ENCODE measurements at places on chromosomes 7 and 10.

- DNase-seq: no peak
Measured at GRCh38 chr10:100966887-100967286, 2.4 kb upstream of the SEMA4G start.

DNA sequence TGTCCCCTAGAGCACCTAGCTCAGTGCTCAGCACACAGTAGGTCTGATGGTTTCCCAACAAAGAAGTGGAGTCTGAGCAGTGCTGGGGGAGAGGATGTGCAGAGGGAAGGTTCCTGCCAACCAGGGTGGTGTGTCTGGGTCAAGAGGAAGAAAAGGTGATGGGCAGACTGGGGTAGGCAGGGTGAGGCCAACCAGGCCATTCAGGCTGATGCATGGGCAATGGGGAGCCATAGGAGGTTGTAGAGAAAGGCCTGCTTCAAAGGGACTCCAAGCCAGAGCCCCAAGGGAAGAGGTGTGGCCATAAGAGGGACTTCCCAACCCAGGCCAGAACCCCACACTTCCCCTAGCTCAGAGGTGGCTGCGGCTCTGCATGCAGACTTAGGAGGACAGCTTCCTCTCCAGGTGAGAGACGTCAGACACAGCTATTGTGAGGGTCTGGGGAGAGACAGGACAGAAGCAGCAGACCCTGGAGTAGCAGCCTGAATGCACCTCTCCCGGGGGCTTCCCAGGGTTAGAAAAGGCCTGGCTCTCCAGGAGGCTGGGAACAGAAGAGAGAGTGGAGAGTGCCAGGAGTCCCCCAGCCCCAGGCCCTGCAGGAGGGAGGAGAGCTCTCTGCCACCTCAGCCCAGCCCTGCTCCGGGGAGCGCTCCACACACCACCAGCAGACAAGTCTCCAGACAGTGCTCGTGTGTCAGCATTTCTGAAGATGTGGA is 87.4 kb upstream of the ZMIZ1 start:
- DNase-seq: no peak

DNA sequence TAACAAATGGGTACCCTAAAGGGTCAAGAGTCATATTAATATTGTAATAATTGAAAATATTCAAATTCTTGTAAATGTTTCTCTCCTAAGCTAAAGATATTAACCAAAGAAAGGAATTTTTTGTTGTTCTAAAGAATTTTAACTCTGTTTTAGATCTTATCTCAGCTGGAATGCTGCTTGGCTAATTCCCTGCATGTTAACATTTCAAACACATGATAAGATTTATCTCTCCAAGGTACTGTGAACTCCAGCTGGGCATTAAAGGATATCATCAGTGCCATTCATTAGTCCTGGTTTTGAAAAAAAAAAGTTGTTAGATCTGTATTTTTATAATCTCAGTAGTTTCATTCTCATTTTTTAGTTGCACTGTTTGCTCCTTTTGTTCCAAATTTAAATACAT is 76.9 kb downstream of the MAPK8 start:
- DNase-seq: no peak

DNA sequence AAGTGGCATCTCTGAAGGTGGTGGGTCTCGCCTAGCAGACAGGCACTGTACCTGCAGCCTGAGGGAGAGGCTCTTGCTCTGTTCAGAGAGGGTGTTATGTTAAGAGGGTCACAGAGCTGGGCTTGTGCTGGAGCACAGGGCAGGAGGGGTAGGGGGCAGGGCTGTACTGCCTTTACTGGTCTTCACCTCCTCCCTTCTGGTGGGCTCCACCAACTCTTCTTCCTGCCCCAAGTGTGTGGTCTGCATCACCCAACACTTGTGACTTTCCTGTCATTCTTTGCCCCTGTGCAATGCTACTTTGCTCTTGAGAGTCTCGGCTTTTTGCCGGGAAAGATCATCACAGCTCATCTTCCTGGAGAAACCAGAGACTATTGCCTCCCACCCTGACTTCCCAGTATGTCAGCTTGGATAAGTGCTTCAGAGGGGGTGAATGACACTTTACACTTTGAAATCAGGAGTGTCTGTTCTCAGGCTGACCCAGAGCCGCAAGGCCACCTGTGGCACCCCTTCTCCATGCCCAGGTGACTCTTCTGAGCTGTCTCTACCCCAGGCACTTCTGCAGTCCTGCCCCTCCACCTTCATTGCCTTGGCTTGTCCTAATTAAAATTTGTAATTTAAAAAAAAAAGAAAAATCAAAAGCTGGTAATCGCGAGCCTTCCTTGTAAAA is 38.4 kb upstream of the IKZF1 start:
- DNase-seq: no peak

DNA sequence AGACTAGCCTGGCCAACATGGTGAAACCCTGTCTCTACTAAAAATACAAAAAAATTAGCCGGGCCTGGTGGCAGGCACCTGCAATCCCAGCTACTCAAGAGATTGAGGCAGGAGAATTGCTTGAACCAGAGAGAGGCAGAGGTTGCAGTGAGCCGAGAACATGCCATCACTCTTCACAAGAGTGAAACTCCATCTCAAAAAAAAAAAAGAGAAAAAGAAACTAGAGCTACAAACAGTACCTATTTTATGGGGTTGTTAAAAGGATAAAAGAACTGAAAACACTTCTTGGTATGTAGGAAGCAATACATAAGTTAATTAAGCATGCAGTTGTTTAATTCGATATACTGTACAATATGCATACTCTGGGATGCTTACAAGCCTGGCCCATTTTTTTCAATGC is 216.9 kb downstream of the SORCS1 start:
- DNase-seq: no peak

DNA sequence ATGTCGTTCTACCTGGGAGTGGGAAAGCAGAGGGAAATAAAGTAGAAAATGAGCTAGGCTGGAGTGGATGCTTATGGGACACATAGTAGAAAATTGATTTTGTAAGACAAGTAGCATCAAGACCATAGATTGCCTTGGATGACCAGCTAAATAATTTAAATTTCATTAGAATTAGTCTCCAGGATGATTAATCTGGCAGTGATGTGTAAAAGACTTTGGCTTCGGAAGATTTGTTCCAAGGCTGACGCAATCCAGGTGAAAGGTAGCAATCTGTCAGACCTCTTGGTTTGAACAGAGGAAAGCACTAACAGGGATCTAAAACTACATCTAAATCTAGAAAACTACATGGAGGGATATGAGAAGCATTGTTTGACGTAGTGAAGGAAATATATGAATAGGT is 236.5 kb downstream of the ARL4A start:
- no peak for DNase-seq

- no peak for DNase-seq
Measured at GRCh38 chr7:48718731-48719378, 205.5 kb upstream of the CDC14C start.
